ENCODE measurements at places on chromosomes 2 and 18. TPM values are rescaled to one million over a fixed set of nuclear protein-coding genes. Genes with fewer than 3 reads are reported as not detected.

Gene UGT1A4
- total RNA-seq = not detected

Gene ACTG2
- total RNA-seq = 3.7 TPM

Gene LYPD6B
- total RNA-seq = not detected

Gene RPL37A
- total RNA-seq = 1,913 TPM

Gene IL1F10
- total RNA-seq = not detected

Gene CCBE1
- total RNA-seq = 3.6 TPM

Gene TUBA3D
- 109 TPM for total RNA-seq

Gene SPR
- total RNA-seq = 39.4 TPM

Gene CD226
- total RNA-seq = 1.1 TPM

Gene INO80B
- 20.2 TPM for total RNA-seq

Gene SATB2
- 1.1 TPM for total RNA-seq

Gene OST4
- 416 TPM for total RNA-seq

Gene RBKS
- 5.2 TPM for total RNA-seq

Gene ZNF512
- 19.2 TPM for total RNA-seq

Gene TRABD2A
- total RNA-seq = 0.41 TPM

Gene CYP27A1
- 7.8 TPM for total RNA-seq

Gene ODC1
- 25.4 TPM for total RNA-seq

Gene NDC80
- total RNA-seq = 0.34 TPM

Gene MYCN
- 0.45 TPM for total RNA-seq

Gene AQP12A
- not detected for total RNA-seq

Gene PCARE
- total RNA-seq = 1.1 TPM

Data from heart right ventricle (tissue), 16 donors.